ENCODE measurements at places on chromosomes 2 and 18. TPM values are rescaled to one million over a fixed set of nuclear protein-coding genes. Genes with fewer than 3 reads are reported as not detected.

ANKRD62 gene
- not detected for total RNA-seq

GALNT14 gene
- 41.6 TPM for total RNA-seq

SETBP1 gene
- 0.55 TPM for total RNA-seq

RAB6C gene
- not detected for total RNA-seq

ABCG8 gene
- total RNA-seq = not detected

DCC gene
- total RNA-seq = not detected

ANKRD30B gene
- not detected for total RNA-seq

IL1RL1 gene
- total RNA-seq = 0.56 TPM

CHRNG gene
- not detected for total RNA-seq

LOXL3 gene
- total RNA-seq = 0.64 TPM

SCN3A gene
- total RNA-seq = not detected

C2orf78 gene
- not detected for total RNA-seq

DCDC2C gene
- not detected for total RNA-seq

SERPINB3 gene
- 0.10 TPM for total RNA-seq

SLC25A52 gene
- not detected for total RNA-seq

AFF3 gene
- total RNA-seq = not detected

SCYGR4 gene
- not detected for total RNA-seq

ROCK2 gene
- total RNA-seq = 28.1 TPM

DNER gene
- total RNA-seq = 11.1 TPM

ANKRD44 gene
- total RNA-seq = 2.3 TPM

SLC30A3 gene
- total RNA-seq = 3.0 TPM

ELOA2 gene
- total RNA-seq = not detected
